ENCODE measurements at places on chromosomes 5 and 9.

GRCh38 chr5:130189961-130190360 lies 285.7 kb downstream of the CHSY3 start:
- no peak overlapping the region for H3K27ac ChIP-seq
- no peaks in the 10 kb centered on the region for H3K4me1 ChIP-seq
- no peak overlapping the region for H3K4me3 ChIP-seq
- no peak for DNase-seq
- H3K27me3 ChIP-seq: no peaks in the 10 kb centered on the region

- DNase-seq: no peak
- H3K36me3 ChIP-seq: no peaks in the 10 kb centered on the region
- H3K4me1 ChIP-seq: no peaks in the 10 kb centered on the region
- H3K4me3 ChIP-seq: no peak overlapping the region
Measured at GRCh38 chr5:54909911-54910870, 75.2 kb downstream of the ESM1 start.

DNA sequence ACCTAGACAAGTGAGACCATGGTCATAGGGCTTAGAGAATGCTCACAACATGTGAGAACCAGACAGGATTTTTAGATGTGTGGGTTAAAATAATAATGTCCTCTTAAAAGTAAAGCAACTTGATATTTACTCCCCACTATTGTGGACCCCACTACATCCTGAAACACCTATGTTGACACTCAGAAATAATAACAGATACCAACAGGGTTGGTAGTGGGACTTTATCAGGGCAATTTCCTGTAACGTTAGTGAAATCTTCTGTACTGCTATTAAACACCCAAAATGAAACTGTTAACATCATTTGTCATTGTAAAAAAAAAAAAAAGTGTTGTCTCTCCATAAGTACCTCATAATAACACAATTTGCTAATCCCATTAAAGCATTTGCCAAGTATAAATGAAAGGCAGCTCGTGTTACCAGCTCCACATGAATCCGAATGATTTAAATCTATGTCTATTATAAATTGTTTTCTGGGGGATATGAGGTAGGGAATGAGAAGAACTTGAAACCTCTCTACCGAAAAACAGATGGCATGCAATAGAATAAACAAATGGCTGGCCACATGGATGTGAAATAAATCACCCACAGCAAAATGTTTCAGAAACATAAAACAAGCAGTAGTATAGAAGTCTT lies 285.9 kb downstream of the ARHGEF28 start:
- H3K27me3 ChIP-seq: no peaks in the 10 kb centered on the region
- no peak overlapping the region for H3K27ac ChIP-seq
- H3K4me3 ChIP-seq: no peak overlapping the region
- no peaks in the 10 kb centered on the region for H3K4me1 ChIP-seq
- DNase-seq: no peak
- peaks cover 16% of the 10 kb centered on the region for H3K36me3 ChIP-seq

GRCh38 chr5:152107220-152107619 lies 182.6 kb upstream of the GLRA1 start:
- no peaks in the 10 kb centered on the region for H3K36me3 ChIP-seq
- no peaks in the 10 kb centered on the region for H3K4me1 ChIP-seq
- no peak for DNase-seq
- no peak overlapping the region for H3K27ac ChIP-seq

GRCh38 chr9:129138476-129139232 lies 27.4 kb downstream of the PTPA start:
- peaks cover 38% of the 10 kb centered on the region for H3K36me3 ChIP-seq
- peaks cover 64% of the 10 kb centered on the region for H3K4me1 ChIP-seq
- DNase-seq: no peak
- peak overlapping the region; percentile 100 for H3K27ac ChIP-seq

GRCh38 chr9:88106492-88106891 lies 31.8 kb downstream of the SPATA31C2 start:
- H3K27me3 ChIP-seq: peaks cover 14% of the 10 kb centered on the region
- DNase-seq: no peak
- no peak overlapping the region for H3K4me3 ChIP-seq

GRCh38 chr5:39216631-39217030 lies 2.7 kb downstream of the FYB1 start:
- no peaks in the 10 kb centered on the region for H3K36me3 ChIP-seq
- H3K4me3 ChIP-seq: no peak overlapping the region
- peaks cover 11% of the 10 kb centered on the region for H3K4me1 ChIP-seq
- no peak overlapping the region for H3K27ac ChIP-seq

DNA sequence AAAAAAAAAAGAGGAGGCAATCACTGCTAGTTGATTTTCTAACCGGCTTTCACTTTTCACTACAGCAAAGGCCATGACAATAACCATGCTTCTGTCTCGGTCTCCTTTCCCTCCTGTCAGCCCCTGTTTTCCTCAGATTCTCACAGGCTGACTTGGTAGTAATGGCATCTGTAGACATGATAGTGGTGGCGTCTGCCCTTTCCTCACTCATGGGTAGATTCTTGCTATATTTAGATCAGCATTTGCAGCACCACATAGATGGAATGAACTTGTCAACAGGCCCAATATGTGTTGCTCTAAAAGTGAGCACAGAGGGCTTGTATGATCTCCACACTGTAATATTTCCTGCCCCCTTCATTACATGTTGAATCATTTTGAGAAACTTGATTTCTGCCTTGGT lies 120.3 kb upstream of the FTMT start:
- H3K4me1 ChIP-seq: no peaks in the 10 kb centered on the region
- H3K36me3 ChIP-seq: no peaks in the 10 kb centered on the region
- H3K27ac ChIP-seq: no peak overlapping the region
- DNase-seq: no peak

DNA sequence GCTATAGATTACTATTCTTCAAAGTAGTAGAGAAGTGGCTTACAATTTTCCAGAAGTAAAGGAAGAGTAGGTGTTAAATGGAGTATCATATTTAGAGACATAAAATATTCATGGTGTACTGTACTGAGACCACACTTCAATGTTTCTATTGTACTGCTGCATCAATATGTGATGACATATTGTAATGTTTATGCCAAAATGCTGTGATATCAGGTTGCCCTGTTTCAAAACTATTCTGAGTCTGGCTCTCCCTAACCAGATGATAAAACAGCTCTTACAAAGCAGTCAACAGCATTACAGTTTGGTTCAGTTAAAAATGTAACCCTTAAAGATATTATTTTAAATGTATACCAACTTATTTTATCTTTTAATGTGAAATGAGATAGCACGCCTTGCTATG lies 30.8 kb upstream of the ACOT12 start:
- no peak overlapping the region for H3K4me3 ChIP-seq
- no peaks in the 10 kb centered on the region for H3K27me3 ChIP-seq
- H3K36me3 ChIP-seq: peaks cover 8% of the 10 kb centered on the region
- H3K4me1 ChIP-seq: peaks cover 10% of the 10 kb centered on the region

DNA sequence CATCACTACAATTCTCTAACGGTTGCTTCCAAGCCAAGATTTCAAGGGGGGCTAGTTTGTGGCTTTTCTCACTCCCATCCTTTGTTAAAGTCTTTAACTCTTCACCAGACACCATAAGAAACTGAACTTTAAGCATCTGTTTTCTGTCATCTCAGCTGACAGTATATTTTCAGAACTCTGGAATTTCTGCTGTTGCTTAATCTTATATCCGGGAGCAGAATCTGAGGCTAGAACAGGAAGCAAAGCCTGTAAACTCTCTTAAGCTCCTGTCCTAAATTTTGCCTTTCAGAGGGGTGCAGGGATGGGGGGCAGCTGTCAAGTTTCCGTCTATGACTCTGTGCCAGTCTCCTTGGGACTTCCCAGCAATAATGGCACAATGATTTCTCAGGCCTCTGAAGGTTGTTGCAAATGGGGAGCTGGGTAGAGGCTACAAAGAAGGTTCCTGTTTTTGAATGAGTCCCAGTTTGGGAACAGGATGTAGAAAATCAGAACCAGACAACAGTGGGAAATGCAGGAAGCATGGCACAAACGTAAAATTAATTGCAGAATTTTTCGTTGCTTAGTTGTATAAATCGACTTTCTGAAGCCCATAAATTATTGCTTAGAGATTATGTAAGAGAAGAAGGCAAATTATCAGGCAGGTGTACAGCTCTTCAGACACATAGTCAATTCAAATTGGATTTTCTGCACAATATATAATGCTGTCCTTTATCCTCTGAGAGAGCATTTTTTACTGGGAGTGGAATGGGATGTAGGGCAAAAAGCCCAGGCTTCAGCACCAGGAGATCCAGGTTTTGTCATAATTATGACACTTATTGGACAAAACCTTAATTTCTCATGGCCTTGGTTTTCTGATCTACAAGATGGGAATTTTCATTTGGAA lies 430.9 kb downstream of the DMAC1 start:
- H3K4me1 ChIP-seq: peaks cover 12% of the 10 kb centered on the region
- H3K36me3 ChIP-seq: no peaks in the 10 kb centered on the region
- H3K4me3 ChIP-seq: no peak overlapping the region
- peak overlapping the region; percentile 51 for H3K27ac ChIP-seq
- no peak for DNase-seq

- no peak overlapping the region for H3K4me3 ChIP-seq
- peaks cover 45% of the 10 kb centered on the region for H3K4me1 ChIP-seq
- peak; percentile 80 for DNase-seq
- no peaks in the 10 kb centered on the region for H3K27me3 ChIP-seq
Measured at GRCh38 chr9:98142182-98142907, 23.3 kb upstream of the TRIM14 start.

GRCh38 chr9:93139365-93140182 lies 5.5 kb upstream of the NINJ1 start:
- DNase-seq: peak; percentile 75
- no peak overlapping the region for H3K27ac ChIP-seq
- no peaks in the 10 kb centered on the region for H3K27me3 ChIP-seq

- H3K27me3 ChIP-seq: no peaks in the 10 kb centered on the region
- H3K27ac ChIP-seq: no peak overlapping the region
- no peak for DNase-seq
- H3K36me3 ChIP-seq: no peaks in the 10 kb centered on the region
Measured at GRCh38 chr9:4366591-4367330, 66.9 kb upstream of the GLIS3 start.

- DNase-seq: peak; percentile 62
- no peaks in the 10 kb centered on the region for H3K36me3 ChIP-seq
- peak overlapping the region; percentile 91 for H3K27ac ChIP-seq
- H3K27me3 ChIP-seq: no peaks in the 10 kb centered on the region
- H3K4me3 ChIP-seq: peak overlapping the region; percentile 70
Measured at GRCh38 chr5:77087484-77088261, 588 bp upstream of the ZBED3 start.

DNA sequence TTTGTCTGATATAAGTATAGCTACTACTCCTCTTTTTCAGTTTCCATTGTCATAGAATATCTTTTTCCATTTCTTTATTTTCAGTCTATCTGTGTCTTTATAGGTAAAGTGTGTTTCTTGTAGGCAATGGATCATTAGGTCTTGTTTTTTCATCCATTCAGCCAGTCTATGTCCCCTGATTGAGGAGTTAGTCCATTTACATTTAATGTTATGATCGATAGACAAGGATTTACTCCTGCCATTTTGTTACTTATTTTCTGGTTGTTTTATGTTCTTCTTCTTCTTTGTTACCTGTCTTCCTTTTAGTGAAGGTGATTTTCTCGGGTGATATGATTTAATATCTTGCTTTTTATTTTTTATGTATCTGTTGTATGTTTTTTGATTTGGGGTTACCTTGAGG lies 169.0 kb downstream of the BARX1 start:
- no peaks in the 10 kb centered on the region for H3K4me1 ChIP-seq
- H3K27me3 ChIP-seq: no peaks in the 10 kb centered on the region
- H3K36me3 ChIP-seq: no peaks in the 10 kb centered on the region
- no peak for DNase-seq

DNA sequence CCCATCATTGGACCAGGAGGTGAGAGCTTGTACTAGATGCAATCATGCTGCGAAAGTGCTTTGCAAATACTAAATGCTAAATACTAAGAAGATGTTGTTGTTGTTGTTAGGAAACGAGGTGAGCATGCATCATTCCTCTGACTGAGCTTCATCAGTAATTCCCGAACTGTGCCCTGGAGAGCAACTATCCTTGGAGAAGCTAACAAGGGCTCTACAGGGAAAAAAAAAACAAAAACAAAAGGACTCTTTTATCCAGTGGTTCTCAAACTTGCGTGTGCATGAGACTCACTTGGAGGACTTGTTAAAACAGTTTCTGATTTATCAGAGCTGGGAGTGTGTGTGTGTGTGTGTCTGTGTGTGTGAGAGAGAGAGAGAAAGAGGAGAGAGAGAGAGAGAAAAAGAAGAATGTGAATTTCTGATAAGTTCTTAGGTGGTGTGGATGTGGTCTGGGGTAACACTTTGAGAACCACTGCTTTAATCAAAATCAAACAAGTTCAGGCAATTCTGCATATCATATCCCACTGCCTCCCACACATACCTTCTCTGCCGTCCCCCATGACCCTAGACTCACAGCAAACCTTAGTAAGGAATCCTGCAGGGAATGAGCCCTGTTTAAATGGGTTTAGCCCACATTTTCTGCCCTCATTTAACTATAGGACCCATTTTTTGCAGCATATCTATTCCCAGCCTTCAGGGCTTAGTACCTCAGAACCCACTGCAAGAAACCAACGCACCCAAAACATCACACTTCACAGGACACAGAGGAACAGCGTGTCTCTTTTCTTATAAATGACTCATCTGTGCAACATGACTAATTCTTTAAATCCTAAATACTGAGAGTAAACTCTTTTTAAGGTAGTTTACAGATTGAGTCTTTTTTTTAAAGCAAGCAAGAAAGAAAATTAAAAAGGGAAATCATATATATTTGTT lies 48.9 kb downstream of the PDE6A start:
- H3K4me1 ChIP-seq: peaks cover 18% of the 10 kb centered on the region
- no peaks in the 10 kb centered on the region for H3K36me3 ChIP-seq
- H3K27me3 ChIP-seq: no peaks in the 10 kb centered on the region
- H3K4me3 ChIP-seq: no peak overlapping the region
- DNase-seq: no peak

GRCh38 chr5:181204826-181205760 lies at the start of gene TRIM7:
Gene TRIM7, minus strand, starts transcription at chr5:181205196. Its CDS starts 86 bp downstream, at chr5:181205110.
- H3K4me1 ChIP-seq: peaks cover 51% of the 10 kb centered on the region
- H3K36me3 ChIP-seq: no peaks in the 10 kb centered on the region
- DNase-seq: no peak
- H3K4me3 ChIP-seq: peak within 1 kb of the TSS; percentile 61

- DNase-seq: no peak
- peaks cover 24% of the 10 kb centered on the region for H3K4me1 ChIP-seq
- peak overlapping the region; percentile 53 for H3K27ac ChIP-seq
- H3K36me3 ChIP-seq: peaks cover under 1% of the 10 kb centered on the region
- no peaks in the 10 kb centered on the region for H3K27me3 ChIP-seq
- no peak overlapping the region for H3K4me3 ChIP-seq
Measured at GRCh38 chr5:34803974-34804732, 34.8 kb upstream of the TTC23L start.

GRCh38 chr5:165903835-165904234 lies 2387.6 kb upstream of the WWC1 start:
- H3K27ac ChIP-seq: no peak overlapping the region
- no peaks in the 10 kb centered on the region for H3K27me3 ChIP-seq
- H3K4me1 ChIP-seq: no peaks in the 10 kb centered on the region
- no peak for DNase-seq
- no peak overlapping the region for H3K4me3 ChIP-seq
- no peaks in the 10 kb centered on the region for H3K36me3 ChIP-seq

Data from suprapubic skin (tissue), 4 donors.